ENCODE measurements at places on chromosomes 4 and X. TPM values are rescaled to one million over a fixed set of nuclear protein-coding genes. Genes with fewer than 3 reads are reported as not detected.

DNA sequence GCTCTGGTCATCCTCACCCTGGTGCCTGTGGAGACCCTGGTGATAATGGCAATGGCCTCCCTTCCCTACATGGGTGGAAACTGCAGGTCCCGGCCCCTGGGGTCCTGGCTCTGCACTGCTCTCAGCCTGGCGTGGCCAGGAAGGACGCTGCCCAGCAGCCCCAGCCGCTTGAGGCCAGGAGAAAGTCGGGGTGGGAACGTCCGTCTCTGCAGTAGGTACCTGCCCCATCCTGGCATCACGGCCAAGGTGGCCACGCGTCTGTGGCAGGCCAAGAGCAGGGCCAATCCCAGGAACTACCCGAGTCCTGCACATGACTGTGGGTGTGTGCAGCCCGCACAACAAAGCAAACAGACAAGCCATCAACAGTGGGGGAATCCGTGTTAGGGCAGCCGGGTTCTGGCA, 33.8 kb downstream of the FGFRL1 start:
- DNase-seq, result peak; percentile 29

- DNase-seq, result no peak
Measured at GRCh38 chrX:10931976-10932375, 179.2 kb upstream of the HCCS start.

- no peak for DNase-seq
Measured at GRCh38 chrX:41561045-41561444, 113.9 kb downstream of the NYX start.

GRCh38 chr4:187547316-187547715, 448.3 kb upstream of the ZFP42 start:
- no peak for DNase-seq

Gene NAT8L
- 3.2 TPM for total RNA-seq

DNA sequence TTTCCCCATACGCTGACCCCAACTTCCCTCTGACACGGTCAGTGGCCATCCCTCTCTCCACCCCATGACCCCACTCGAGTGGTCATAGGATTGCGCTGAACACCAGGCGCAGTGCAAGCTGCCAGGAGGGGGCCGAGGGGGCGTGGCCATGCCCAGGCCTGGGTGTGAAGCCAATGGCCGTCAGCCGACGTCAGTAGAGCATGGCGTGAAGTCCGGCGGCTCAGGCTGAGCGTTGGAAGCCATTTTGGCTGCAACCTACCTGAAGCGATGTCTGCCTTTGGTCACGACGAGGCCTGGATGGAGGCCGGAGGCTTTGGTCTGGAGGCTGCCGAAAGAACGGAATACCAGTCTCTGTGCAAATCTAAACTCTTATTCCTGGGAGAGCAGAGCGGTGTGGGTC, at the start of gene RAB41:
RAB41 (plus strand) TSS at position 222 of the 400 bp plus-strand sequence; CDS start at position 268, 46 bp downstream.
- no peak for DNase-seq

DNA sequence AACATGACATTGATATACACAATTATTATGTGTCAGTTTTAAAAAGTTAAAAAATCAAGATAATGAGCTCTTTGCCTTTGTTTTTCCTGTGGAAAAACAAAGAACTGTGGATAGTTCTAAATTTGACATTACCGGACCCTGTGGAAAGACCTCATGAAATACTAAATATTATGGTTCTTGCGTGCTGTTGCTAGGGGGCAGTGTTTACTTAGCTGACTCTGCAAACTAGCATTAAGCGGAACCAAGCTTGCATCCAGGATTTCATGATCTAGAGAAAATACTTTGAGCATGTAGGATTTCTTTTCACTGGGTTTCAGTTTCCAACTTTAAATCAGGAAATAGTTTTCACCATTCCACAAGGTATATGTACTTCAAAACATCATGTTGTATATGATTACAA, 33.6 kb downstream of the CLCN4 start:
- DNase-seq, result no peak

DNA sequence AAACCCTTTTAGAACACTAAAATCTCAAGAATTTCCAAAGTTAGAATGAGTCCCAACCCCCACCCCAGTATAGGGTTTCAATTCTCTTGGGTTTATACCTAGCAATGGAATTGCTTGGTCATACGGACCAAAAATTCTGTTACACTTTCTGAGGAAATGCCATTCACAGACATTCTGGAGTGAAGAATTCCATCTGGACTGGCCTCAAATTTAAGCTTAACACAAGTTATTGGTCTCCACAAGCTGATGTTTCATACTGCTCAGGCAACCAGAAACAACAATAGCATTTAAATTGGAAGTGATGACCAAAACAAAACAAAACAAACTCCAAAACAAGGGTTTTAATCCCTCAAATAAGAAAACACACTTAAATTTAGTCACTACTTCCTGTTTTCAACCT, 51.1 kb downstream of the GPC4 start:
- DNase-seq, result no peak

GRCh38 chr4:1603413-1604135, 80.5 kb downstream of the FAM53A start:
- DNase-seq, result peak; percentile 8

GRCh38 chr4:185255868-185256267, 46.5 kb downstream of the SNX25 start:
- DNase-seq, result no peak

- DNase-seq, result no peak
Measured at GRCh38 chr4:38133711-38134480, 173.7 kb downstream of the PTTG2 start.

DNA sequence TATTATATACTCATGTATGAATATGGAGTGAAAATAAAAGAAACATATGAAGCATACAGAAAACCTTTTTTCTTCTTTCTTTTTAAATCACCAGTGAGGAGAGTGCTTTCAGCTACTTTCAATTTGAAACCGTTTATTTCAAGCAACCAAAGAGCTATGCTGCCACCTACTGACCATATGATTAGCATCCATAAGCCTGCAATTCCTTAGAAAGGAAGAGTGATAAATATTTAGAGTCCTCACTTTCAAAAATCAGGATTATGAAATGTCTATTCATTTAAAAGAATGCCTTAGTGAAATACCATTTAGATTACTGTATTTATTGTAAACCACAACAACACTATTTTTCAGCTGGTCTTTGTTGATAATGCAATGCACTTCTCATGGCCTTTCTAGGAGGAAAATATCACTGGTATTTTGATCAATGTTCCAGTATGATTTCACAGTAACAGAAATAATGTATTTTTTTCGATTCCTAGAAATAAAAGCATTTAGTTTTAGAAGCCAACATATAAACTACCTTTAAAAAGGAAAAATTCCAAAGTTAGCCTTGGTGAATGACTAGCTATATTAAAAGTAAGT, 667.6 kb downstream of the PCDH18 start:
- DNase-seq, result no peak

GRCh38 chr4:169047956-169048355, 37.9 kb upstream of the CBR4 start:
- no peak for DNase-seq

- no peak for DNase-seq
Measured at GRCh38 chr4:2217726-2218125, 24.2 kb downstream of the HAUS3 start.

DNA sequence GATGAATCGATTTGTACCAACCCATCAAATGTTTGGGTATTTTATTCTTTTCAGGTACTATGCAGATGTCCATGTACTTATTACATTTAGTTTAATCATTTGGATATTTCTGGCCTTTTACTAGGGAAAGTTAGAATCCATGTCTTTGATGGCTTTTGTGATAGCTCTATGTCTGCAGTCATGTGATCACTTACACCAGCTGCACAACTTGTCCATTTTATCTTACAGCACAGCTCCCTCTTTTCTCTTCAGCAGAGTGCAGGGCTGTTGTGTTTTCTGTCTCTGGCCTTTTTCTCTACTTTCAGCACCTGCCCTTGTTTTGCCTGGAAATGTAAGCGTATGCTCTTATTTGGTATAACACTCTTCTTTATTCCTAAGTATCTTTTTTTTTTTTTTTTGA, 30.6 kb downstream of the WWC2 start:
- DNase-seq, result no peak

Gene SLC9B1
- 0.94 TPM for total RNA-seq

Gene STK32B
- total RNA-seq, result 0.56 TPM

Gene RGN
- total RNA-seq, result 21.6 TPM

- DNase-seq, result no peak
Measured at GRCh38 chr4:141569141-141569540, 67.2 kb upstream of the IL15 start.

DNA sequence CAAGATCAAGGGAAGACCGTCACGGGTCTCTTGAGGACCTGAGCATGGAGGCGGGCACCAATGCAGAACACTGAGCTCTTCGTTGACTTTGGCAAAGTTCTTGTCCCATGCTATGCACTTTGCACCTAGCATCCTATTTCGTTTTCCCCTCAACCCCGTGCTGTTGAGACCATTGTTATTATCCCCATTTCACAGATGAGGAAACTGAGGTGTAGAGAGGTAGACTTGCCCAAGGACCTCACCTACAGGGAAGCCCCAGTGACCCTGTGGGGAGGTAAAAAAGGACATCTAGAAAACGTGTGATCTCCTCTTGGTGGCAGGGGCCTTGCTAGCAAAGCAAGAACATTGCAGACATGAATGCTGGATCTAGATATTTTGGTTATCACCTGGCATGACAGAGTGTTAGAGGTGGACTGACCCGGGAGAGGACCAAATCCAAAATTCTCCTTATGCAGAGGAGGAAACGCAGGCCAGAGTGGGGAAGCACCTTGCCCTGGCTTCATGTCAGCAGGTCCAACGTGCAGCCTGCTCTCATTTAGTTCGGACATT, 48.5 kb downstream of the SEPSECS start:
- no peak for DNase-seq

Gene MAGEB17
- total RNA-seq, result not detected

DNA sequence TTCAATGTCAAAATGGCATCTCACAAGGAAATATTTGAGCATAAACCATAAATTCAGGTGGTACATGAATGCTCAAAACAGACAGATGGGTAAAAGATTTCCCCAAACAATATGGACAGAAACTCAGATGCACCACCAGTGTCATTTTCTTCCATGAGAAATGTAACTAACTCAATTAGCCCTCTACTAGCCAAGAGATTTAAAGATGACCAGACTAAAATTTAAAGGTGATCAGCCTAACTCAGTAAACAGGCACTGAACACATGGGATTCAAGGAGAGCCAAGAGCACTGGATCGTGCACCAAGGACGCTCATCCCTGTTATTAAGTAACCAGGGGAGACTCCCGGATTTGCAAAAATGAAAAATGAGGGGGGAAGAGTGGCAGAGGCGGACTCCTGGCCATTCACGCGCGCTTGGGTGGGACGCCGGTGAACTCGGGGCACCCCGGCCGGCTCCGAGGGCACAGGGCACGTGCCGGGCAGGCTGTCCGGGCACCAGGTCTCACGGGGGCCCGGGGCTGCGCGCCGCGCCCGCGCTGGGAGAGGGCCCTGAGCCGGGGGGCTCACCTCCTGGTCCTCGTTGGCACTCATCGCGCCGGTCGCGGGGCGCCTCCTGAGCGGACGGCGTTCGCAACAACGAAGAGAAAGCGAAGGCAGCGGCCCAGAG, 490 bp downstream of the RWDD4 start:
- peak; percentile 69 for DNase-seq

Gene ASB9
- total RNA-seq, result 0.96 TPM

DNA sequence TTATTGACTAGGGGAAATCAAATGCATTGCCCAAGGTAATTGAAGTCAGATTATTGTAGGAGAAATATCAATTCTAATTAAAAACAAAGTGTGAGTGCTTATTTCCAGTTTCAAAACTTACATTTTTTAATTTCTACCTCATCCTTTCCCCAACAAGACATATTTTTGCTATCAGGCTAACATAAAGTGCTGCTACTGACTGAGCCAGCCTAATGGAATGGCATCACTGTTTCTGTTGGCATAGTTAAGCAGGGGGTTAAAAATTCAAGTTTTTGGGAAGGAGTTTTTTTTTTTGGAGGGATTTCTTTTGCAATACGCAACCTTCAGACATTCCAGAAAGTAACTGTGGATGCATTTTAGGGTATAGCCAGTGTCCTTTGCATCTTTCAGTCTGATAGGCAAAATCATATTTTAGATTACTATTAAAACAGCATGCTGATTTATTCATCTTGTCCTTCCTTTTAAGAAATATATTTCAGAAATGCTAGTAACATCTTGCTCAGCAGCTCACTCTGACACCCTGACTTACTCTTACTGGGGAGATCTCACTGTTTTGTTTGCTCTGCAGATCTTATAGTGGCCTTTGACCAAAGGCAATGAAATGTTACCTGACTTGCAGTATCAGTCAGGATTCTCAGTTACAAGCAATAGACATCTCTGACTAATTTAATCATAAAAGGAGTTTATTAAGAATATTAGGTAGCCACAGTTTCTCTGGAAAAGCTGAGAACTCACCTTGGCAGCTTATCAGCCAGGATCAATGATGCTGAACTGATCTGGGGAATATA, 24.4 kb downstream of the GAB1 start:
- DNase-seq, result no peak

Gene MAB21L2
- total RNA-seq, result 2.0 TPM

Gene LONRF3
- total RNA-seq, result 5.5 TPM

Gene RAB33B
- 7.6 TPM for total RNA-seq

Gene ZNF711
- total RNA-seq, result 6.4 TPM

Gene VSIG4
- total RNA-seq, result 38.4 TPM

GRCh38 chrX:41761702-41762101, 37.7 kb downstream of the GPR82 start:
- no peak for DNase-seq

Gene SHISA3
- total RNA-seq, result 9.4 TPM

DNA sequence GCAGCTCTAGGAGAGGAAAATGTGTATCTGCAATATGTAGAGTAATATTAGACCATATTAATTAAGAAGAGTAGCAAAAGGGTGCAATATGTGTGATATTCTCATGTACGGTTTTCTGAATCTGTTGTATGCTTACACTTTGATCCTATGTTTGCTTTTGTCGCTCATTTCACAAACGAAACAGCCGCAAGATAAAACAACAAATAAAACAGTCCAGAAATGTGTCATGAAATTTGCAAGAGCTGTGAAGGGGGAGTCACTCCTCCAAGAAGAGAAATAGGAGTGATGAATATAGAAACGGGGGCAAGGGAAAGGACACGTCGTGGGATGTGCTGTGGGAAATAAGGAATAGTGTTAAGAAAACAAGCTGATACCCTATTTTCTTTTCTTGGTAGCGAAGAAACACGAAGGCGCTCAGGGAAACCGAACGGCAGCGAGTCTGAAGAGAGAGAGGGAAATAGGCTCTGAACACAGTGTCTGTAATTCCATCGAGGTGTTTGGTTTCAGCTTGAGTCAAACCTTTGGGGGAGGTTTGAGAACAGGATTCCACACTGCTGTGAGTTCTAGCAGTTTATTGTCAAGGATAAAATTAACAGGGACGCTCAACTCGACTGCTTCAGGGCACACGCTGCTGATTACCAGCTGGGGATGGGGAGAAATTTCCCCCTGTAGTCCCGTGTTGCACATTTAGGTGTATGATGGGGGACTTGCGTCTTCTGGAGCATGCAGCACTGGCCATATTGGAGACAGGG, 595.6 kb upstream of the TENM3 start:
- no peak for DNase-seq

All from right cardiac atrium (tissue), 5 donors.